ENCODE measurements at places on chromosomes 3 and 15.

DNA sequence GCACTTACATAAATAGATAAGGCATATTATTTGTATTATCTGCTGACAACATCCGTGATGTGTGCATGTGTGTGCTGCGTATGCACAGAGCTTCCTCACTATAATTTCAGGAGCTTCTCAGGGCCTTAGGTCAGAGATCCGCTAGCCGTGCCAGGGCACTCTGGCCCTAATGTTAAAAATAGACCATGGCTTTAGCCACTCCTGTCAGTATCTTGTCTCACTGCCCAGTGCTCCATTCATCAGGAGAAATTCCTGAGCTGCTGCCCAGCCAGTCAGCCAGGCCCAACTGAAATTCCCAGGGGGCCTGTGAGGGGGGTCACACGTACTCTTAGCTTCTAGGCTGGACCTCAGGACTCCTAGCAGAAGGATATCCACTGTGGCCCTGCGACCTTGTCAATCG lies 70.0 kb upstream of the ABHD2 start:
- peak; percentile 60 for DNase-seq

- DNase-seq = no peak
Observed at GRCh38 chr3:13882876-13883275, 3.0 kb upstream of the WNT7A start.

GRCh38 chr15:26877831-26878230 lies 11.0 kb downstream of the GABRA5 start:
- DNase-seq = no peak

DNA sequence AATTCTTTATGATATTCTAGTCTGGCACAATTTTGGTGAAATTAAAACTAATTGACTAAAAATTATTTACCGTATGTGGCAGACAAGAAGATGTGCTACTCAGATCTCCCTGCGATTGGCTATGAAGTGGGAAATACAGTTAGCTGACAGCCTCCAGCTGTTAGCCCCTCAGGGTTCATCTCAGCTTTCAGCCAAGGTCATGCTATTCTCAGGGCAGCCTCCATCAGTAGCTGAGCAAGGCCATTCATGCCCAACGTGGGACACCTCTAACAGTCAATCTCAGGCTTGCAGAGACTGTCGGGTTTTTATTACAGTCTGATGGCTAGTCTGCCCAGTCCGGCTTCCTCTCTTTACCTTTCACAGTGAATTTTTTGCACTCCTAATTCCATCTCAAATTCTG lies 6.7 kb downstream of the PARP9 start:
- DNase-seq = no peak

GRCh38 chr15:37034835-37035748 lies 65.3 kb downstream of the MEIS2 start:
- no peak for DNase-seq

GRCh38 chr15:22819651-22820050 lies 18.8 kb upstream of the NIPA2 start:
- no peak for DNase-seq

GRCh38 chr3:105367063-105367405 lies 325 bp downstream of the ALCAM start:
- peak; percentile 57 for DNase-seq

DNA sequence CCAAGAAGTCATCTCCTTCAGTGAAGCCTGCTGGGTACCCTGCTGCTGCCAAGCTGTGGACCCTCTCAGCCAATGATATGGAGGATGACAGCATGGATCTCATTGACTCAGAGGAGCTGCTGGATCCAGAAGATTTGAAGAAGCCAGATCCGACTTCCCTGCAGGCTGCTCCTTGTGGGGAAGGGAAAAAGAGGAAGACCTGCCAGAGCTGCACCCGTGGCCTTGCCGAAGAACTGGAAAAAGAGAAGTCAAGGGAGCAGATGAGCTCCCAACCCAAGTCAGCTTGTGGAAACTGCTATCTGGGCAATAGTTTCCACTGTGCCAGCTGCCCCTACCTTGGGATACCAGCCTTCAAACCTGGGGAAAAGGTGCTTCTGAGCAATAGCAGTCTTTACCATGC lies 13.7 kb upstream of the ANP32A start:
- no peak for DNase-seq

DNA sequence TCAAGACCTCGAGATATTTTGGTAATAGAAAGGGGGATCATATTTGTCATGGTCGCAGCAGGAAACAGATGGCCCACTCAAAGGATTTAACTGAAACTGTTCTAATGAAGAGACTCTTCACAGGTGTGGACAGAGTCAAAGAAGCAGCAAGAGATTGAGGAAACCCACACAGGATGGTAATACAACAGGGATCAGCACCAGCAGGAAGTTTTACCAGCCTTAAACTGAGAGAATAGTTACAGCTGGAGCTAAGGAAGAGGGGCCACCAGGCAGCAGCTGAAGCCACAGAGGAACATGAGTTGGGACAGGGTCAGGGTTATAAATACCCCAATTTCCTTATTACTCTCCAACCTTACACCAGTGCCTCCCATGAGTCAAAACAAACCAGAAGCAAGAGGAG lies 131.8 kb upstream of the UBE2E2 start:
- DNase-seq = no peak

- DNase-seq = no peak
Observed at GRCh38 chr15:22927761-22928160, 52.4 kb downstream of the CYFIP1 start.

- DNase-seq = no peak
Observed at GRCh38 chr15:60865507-60865906, 363.6 kb downstream of the RORA start.
